ENCODE measurements at places on chromosomes 3 and 15. TPM values are rescaled to one million over a fixed set of nuclear protein-coding genes. Genes with fewer than 3 reads are reported as not detected.

GPR156 gene
- not detected for polyA plus RNA-seq

NDUFB4 gene
- polyA plus RNA-seq = 141 TPM

ICE2 gene
- 17.7 TPM for polyA plus RNA-seq

RMDN3 gene
- polyA plus RNA-seq = 13.7 TPM

PLS1 gene
- 0.09 TPM for polyA plus RNA-seq

ITPKA gene
- polyA plus RNA-seq = 0.18 TPM
